ENCODE measurements at places on chromosomes 3 and 15. TPM values are rescaled to one million over a fixed set of nuclear protein-coding genes. Genes with fewer than 3 reads are reported as not detected.

Gene CCDC39
- polyA plus RNA-seq, result 7.6 TPM

DNA sequence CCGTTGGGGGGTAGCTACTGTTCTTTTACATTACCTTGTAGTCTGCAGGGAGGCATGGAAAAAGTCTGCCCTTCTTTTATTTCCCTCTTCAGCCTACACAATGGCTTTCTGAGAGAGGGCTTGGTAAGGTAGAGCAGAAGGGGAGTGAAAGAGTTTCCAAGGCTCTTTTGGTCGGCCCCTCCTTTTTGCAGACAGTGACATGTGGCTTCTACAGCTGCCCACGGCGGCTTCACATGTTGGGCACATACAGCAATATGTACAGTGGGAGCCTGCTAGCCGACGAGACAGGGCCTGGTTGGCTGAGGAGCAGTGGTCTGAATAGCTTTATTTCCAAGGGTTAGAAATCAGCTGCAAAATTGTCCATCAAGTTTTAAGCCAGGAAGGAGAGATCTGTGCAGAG is 4.0 kb downstream of the INAFM2 start:
- no peak for DNase-seq

DNA sequence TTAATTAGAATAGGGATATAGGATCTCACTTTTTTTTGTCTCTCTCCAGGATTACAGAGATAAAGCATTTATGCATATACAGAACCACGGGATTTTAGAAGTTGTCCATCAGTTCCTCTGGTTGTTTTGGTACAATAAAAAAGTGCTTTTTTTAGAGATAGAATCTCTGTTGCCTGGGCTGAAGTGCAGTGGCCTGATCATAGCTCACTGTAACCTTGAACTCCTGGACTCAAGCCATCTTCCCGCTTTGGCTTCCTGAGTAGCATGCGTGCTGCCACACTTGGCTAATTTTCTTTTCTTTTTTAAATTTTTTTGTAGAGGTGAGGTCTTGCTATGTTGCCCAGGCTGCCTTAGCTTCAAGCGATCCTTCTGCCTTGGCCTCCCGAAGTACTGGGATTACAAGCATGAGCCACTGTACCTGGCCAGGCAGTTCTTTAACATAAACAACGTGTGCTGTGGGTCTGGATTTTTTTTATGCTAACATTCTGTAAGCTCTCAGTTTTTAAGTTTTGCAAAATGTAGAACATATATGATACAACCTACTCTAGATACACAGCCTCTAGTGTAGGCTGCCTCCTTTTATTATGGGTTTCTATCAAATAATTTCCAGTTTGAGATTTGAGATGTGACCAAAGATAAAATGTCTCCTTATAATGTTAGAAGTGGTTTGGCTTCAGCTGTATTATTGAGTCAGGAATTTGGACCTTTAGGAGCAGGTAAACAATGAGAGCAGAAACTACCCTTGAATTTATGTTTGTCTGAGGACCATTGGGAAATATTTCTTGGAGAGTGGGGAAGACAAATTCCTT is 57.4 kb upstream of the ULK4 start:
- no peak for DNase-seq

DNA sequence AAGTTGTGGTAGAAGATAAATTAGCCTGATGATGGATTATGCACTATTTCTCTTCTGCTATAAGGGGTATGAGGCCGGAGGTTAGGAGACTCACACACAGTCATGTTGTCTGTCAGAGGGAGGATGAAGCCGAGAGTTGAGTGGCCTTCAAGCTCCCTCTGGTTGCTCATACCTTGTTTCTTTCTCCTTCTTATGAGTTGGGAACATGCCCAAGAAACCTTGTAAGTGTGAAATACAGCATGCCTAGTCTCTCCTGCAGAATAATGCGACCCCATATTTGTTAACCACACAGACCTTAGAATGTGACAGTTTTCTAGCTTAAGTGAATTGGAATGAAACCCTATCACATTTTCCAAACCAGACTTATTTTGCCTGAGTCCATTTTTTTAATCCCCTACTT is 366.7 kb downstream of the PTPRG start:
- no peak for DNase-seq

GRCh38 chr15:38512901-38513300 is 51.7 kb downstream of the RASGRP1 start:
- no peak for DNase-seq
